ENCODE measurements at places on chromosomes 4 and X.

DNA sequence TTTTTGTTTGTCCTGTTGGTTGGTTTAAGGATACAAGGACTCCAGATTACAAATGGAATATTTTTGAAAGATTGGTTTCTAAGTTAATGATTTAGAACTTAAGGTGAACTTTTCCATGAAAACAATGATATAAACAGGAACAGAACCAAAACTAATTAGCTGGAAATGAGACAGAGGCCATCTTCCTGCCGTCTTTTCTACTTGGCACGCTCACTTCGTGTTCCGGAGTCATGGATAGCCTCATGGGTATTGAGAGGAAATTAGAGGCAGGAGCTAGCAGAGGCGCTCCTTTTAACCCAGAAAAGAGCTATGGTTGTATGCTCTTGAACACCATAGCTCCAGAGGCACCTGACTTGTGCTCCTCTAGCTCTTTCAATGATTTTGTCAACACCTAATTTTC is 2.4 kb downstream of the FAM241A start:
- DNase-seq: no peak

GRCh38 chr4:183832776-183833450 is 72.2 kb upstream of the STOX2 start:
- no peak for DNase-seq

GRCh38 chr4:39044956-39045826 is 13.0 kb upstream of the TMEM156 start:
- peak; percentile 52 for DNase-seq

DNA sequence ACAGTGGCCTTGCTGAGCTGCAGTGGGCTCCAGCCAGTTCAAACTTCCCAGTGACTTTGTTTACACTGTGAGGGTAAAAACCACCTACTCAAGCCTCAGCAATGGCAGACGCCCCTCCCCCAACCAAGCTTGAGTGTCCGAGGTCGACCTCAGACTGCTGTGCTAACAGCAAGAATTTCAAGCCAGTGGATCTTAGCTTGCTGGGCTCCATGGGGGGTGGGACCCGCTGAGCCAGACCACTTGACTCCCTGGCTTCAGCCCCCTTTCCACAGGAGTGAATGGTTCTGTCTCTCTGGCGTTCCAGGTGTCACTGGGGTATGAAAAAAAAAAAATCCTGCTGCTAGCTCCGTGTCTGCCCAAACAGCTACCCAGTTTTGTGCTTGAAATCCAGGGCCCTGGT is 168.9 kb upstream of the INTU start:
- DNase-seq: no peak

GRCh38 chr4:170698334-170698733 is 608.6 kb upstream of the AADAT start:
- no peak for DNase-seq

GRCh38 chr4:53702334-53703266 is 111.3 kb upstream of the LNX1 start:
- no peak for DNase-seq
